ENCODE measurements at places on chromosomes 1 and 21.

DNA sequence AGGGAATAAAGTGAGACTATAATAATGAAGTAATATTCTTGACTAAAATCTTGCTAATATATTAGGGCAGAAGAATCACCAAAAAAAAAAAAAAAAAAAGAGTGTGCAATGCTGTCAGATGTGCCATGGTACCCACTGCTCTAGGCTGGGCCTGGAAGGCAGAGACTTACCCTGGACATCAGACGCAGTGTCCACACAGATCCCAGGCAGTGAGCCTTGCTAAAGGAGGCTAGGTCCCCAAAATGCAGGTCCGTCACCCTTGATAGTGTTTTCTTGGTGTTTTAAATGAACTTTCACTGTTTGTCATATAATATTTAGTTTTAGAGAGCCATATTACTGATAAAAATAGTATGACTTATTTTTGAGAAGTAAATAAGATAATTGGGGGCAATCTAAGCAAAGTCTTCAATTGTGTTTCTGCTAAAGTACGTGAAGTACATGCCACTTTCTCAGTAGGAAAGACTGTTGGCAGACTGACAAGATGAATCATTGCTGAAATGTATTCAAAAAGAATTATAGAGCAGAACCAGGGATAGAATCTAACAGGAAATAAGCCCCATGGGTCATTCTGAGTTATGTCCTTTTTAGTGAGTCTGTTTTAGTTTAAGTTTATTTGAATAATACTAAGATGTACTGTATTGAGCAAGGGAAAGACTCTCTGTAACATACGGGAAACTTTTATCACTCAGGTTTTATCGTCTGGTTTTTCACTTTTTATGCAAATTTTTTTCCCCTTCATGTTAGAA, 74.6 kb upstream of the PDC start:
- DNase-seq: no peak

DNA sequence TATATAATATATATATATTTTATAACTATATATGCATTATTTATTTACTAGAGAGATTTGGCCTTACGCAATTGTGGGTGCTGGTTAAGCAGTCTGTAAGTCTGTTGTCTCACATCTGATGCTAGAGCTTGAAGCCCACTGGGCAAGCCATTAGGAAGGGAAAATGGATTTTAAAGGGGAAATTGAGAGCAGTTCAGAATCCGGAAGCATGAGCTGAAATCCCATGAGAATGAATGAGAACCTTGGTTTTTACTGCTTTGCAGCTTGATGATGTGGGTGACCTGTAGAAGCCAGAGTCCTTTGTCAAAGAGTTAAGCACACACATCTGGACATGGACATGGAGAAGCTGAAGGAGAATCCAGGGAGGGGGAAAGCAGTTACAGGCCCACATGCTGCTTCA, 220.8 kb upstream of the DAB1 start:
- DNase-seq: no peak

DNA sequence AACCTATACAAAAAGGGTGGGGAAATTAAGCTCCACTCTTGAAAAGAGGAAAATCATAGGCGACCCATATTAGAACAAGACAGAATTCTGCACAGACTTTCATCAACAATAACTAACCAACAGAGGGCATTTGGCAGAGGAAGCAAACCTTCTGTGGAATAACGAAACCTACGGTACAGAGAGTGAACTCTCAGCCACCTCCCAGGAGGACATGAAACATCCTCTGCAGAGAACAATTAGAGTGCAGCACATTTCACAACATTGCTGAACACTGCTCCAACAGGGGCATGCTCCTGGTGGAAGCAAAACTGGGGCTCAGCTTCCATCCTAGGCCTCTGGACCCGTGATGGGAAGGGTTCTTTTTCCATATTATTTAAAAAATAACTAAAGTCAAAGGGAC, 110.9 kb downstream of the KCNJ15 start:
- no peak for DNase-seq

DNA sequence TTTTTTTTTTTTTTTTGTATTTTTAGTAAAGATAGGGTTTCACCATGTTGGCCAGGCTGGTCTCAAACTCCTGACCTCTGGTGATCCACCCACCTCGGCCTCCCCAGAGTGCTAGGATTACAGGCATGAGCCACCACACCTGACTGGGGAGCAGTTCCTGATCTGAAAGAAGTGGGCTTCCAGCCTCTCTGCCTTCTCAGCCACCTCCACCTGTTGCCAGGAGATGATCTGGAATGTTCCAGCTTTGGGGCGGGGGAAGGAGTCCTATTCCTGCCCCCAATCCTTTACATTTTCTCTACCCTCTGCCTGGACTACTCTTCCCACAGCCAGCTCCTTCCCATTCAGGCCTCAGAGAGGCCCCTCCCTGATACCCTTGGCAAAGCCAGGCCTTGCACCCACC, 28.1 kb downstream of the RAP1GAP start:
- no peak for DNase-seq

- DNase-seq: no peak
Measured at GRCh38 chr1:53115403-53116306, 26.8 kb downstream of the SLC1A7 start.

- no peak for DNase-seq
Measured at GRCh38 chr1:25099343-25099951, 132.9 kb downstream of the SYF2 start.

- DNase-seq: no peak
Measured at GRCh38 chr1:55288245-55288644, 73.1 kb upstream of the USP24 start.

DNA sequence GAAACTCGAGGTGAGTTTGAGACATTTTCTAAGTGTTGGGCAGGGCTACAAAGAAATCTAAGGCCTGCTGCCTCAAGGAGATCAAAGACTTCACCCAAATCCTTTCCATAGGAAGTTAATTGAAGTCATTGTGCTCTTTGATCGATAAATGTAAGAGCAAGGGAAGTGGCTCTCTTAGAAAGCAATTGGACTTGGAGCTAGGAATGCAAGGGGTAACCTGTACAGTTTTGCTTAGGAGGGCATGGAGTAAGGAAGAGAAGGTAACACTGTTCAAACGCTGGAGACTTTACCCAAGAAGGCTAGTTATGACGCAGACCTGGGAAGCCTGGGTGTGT, 418.0 kb upstream of the PROX1 start:
- DNase-seq: no peak

DNA sequence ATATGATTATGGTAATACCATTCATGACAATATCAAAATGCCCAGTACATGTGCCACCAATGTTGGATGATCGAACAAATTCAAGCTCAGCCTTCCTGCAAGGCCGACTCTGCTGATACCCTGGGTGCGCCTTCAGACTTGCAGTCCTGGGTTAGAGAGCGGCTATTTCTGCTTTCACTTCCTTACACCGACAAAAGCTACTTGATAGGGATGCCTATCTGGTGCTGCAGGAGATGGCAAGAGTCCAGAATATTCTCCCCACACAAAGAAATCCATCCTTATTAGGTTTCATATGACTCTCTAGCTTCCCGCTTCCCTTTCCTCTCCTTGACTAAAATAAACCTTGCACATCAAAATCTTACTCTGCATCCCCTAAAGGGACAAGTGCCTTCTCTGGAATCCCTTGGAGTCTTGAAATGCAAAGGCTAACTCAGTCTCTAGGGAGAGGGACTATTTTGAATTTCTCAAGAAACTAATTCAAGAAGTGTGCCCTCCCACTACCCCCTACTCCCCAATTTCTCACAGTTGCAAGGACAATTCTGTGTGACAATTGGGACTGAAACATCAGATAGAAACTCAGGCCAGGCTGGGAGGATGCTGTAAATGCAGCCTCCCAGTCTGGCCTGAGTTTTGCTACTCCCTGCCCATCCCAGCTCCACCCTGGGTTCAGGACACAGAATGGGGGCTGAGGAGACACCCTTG, 103.1 kb upstream of the USP24 start:
- DNase-seq: no peak

- no peak for DNase-seq
Measured at GRCh38 chr1:248825573-248825908, 174 bp downstream of the SH3BP5L start.

DNA sequence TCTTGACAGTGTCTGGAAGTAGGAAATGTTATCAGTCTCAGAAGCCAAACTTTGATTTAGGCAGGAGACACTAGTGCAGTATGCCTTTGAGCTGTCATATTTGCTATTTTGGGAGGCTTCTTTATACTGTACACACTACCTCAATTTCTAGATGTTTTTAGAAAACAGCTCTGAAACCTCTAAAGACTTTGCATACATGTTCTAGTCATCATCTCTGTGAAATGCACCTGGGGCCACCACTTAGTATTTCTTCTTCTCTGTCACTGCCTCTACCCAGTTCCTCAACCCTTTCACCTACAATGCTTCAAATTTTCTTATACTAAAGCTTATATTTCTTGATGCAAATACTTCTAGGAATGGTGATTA, 29.1 kb upstream of the PLA2G4A start:
- no peak for DNase-seq

DNA sequence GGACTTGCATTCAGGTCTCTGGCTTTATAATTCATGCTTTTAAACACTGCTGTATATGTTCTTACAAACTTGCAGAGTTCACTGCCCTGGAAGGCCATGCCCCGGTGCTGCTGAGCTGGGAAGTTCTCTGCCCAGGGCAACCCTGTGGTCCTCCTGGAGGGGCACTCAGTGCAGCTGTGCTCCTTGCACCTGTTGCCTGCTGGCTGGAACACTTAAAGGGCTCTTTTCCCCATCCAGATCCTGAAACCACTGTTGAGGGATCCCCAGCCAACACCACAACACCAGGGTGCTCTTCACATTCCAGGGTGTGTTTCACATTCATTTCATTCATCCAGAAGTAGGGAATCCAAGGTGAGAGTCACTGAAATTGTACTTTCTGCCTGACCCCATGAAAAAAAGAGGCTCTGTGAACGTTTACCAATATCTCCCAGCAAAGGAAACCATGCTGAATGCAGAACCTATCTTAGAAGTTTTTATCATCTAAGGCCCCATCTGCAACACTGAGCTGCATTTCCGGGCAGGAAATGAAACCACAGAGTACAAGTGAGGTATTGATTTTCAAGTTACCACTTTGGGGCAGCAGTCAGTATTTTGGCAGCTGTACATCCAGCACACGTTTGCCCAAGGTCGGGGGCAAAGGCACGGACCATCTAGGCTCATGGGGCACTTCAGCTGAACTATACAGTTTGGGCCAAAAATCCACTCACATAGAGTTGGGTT, 16.4 kb upstream of the KIAA0040 start:
- no peak for DNase-seq

DNA sequence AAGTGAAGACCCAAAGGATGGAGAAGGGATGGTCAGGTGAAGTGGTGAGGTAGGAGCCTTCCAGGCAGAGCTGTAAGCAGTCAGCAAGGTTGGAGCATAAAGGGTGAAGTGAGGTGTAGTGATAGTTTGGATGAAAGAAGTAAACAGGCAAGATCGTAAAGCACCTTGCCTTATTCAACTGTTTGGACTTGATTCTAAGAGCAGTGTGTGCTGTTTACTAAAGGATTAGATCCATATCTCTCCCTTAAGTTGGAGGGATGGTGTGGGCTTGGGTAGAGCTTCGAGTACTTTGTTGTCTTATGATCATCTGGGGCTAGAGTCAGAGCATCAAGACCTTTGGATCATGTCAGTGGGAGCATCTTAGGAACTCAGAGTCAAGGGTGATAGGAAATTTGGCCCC, 39.8 kb upstream of the CD34 start:
- DNase-seq: no peak

- DNase-seq: no peak
Measured at GRCh38 chr1:24048205-24048869, 63.6 kb downstream of the MYOM3 start.

GRCh38 chr1:202126426-202126825, 3.7 kb downstream of the GPR37L1 start:
- no peak for DNase-seq

- DNase-seq: no peak
Measured at GRCh38 chr1:168894397-168894903, 165.4 kb upstream of the DPT start.

DNA sequence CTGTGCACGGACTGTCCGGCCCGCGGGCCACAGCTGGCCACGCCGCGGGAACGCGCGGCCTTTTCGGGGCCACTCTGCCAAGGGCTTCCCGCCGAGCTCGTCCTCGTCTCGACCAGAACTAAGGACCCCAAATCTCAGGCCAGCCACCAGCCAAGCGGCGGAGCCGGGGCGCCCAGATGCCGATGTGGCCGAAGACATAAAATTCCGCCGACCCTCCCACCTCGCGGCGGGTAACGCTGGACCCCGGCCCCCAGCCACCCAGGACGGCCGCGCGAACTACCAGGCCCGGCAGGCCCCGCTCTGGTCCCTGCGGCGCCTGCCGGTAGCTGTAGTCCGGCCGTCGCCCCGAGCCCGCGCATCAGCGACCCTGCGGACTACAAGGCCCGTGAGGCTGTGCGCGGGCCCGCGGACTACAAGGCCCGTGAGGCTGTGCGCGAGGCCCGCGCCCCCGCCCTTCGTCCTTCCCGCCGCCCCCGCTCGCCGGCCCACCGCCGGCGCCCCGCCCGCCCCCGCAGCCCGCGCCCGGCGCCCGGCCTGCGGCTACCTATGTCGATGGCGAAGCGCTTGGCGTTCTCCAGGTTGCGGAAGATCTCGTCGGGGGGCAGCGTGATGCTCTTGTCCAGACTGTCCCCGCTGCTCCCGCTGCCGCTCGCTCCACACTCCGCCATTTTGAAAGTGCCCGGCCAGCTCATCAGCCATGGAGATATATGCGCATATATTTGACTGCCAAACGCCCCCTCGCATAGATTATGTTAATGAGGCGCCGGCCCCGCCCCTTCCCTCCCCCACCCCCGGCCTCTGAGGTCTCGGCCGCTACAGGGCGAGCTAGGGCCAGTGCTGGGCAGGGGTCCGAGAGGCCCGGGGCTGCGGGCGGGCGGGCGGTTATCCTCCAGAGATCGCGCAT, at the start of gene PANK4:
Gene PANK4, minus strand, starts transcription at position 677 of the 904 bp plus-strand sequence. Its CDS starts 9 bp downstream, at position 668.
- peak; percentile 85 for DNase-seq

GRCh38 chr1:77511440-77511840, 171.0 kb downstream of the ZZZ3 start:
- DNase-seq: no peak

- DNase-seq: no peak
Measured at GRCh38 chr1:185215911-185216310, 58.9 kb downstream of the SWT1 start.

All from stimulated activated CD4-positive, alpha-beta T cell treated with anti-CD3 and anti-CD28 coated beads, Interleukin-2, amount 100 ng/mL, for 48 hours (primary cell).